ENCODE measurements at places on chromosomes 3 and 15.

GRCh38 chr15:67146234-67146633 lies 80.8 kb downstream of the SMAD3 start:
- DNase-seq, result peak; percentile 41

GRCh38 chr3:122092460-122093165 lies 37.5 kb downstream of the CD86 start:
- peak; percentile 2 for DNase-seq

- peak; percentile 38 for DNase-seq
These were observed 1241.5 kb upstream of the GBE1 start for GRCh38 chr3:83002869-83003445.

DNA sequence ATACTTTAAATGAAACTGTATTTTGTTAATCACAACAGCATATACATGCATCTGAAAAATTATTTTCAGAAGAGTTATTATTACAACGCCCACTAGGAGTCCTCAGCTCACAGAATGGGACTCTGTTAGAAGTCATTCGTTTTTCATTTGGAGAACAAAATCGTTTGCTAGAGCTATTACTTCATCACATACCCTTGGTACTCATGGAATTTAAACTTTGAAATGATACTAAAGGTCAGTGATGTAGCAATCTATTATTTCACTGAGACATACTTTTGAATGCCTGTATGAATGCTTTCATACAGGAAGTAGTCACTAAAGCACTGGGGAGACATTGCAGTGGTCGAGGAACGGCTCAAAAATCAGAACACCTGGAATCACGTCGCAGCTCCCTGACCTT lies 198.1 kb downstream of the MBNL1 start:
- DNase-seq, result peak; percentile 6

GRCh38 chr3:173398111-173398479 lies 551 bp downstream of the NLGN1 start:
- peak; percentile 92 for DNase-seq

- no peak for DNase-seq
These were observed 103.6 kb downstream of the FNDC3B start for GRCh38 chr3:172142864-172143451.

DNA sequence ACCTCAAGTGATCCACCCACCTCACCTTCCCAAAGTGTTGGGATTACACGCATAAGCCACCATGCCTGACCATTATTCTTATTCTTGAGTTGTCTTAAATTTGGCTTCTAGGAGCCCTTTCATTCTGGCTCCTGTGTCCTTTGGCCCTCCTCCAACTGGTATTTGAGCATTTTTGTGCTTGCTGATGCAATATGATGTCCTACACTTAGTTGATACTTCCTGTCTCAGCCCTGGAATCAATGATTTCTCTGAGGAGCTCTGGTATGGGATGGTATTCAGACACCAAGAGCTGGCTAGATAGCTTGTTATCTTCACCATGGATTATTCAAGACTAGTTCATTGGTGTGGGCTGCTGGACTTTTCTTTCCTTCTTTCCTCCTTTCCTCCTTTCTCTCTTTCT lies 25.4 kb downstream of the ZNF621 start:
- DNase-seq, result no peak

DNA sequence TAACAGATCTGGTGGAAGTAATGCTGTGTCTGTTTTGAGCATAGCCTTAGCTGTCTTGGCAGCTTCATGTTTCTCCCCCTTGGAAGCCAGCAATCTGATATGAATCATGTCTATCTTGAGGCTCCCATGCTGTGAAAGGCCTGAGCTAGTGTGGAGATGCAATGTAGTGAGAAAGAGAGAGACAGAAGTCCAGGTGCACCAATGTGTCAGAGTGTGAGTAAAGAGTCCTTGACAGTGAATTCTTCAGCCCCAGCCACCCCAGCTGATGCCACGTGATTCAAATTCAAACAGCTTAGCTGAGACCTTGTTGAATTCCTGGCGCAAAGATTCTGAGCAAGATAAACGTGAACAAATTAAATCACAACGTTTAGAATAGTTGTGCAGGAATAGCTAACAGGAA lies 704.2 kb downstream of the EDEM1 start:
- DNase-seq, result peak; percentile 26

GRCh38 chr15:90419738-90420406 lies 31.8 kb downstream of the IQGAP1 start:
- DNase-seq, result no peak

GRCh38 chr15:70195587-70196305 lies 98.0 kb upstream of the TLE3 start:
- peak; percentile 14 for DNase-seq

DNA sequence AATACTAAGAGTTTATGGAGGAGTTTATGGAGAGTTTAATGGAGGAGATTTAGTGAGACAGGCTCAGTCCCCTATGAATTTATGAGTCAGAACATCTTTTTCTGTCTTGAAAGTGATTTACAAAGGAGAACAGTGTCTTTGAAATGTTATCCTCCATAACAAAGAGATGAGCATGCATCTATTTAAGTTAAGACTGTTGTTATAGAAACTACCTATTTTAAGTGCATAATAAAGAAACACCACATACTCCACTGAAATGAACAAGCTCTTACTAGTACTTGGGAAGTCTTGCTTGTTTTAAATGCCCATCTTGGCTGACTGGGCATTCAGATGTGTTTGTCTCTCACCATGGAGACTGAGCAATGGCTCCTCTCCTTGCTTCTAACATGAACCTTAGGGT lies 118.7 kb upstream of the ACP3 start:
- DNase-seq, result no peak

- no peak for DNase-seq
These were observed 2.1 kb downstream of the TM6SF1 start for GRCh38 chr15:83109532-83109931.

DNA sequence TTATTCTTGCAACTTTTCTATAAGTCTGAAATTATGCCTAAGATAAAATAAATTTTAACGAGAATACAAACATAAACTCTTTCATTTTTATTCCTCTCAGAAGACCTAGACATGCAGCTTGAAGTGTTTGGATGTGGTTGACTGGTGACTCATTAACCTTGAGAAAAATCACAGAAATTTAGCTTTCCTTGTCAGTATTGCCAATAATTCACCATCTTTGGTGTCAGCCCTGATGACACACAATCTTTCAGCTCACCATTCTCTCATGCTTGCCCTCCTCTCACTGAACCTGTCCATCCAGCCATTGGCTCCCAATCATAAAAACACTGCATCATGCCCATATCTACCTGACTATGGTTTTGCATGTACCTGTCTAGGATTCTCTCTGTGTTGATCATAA lies 22.6 kb upstream of the TNFAIP8L3 start:
- no peak for DNase-seq

GRCh38 chr3:69370156-69370883 lies 15.6 kb downstream of the FRMD4B start:
- DNase-seq, result no peak

DNA sequence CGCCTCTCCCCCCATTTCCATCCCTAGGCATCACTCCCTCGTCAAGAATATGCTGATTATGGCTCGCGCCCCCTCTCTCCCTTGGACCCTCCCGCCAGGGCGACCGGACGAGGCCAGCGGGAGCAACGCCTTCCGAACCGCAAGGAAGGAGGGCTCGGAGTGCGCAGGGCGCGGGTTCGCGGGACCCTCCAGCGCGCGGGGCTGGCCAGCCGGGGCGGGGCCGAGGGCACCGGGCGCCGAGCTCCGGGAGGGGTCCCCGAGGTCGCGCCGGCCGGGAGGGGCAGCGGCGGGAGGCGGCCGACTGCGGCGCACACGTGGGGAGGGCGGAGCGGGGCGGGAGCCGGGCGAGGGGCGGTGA lies 483 bp downstream of the EHD4 start:
- DNase-seq, result peak; percentile 44

DNA sequence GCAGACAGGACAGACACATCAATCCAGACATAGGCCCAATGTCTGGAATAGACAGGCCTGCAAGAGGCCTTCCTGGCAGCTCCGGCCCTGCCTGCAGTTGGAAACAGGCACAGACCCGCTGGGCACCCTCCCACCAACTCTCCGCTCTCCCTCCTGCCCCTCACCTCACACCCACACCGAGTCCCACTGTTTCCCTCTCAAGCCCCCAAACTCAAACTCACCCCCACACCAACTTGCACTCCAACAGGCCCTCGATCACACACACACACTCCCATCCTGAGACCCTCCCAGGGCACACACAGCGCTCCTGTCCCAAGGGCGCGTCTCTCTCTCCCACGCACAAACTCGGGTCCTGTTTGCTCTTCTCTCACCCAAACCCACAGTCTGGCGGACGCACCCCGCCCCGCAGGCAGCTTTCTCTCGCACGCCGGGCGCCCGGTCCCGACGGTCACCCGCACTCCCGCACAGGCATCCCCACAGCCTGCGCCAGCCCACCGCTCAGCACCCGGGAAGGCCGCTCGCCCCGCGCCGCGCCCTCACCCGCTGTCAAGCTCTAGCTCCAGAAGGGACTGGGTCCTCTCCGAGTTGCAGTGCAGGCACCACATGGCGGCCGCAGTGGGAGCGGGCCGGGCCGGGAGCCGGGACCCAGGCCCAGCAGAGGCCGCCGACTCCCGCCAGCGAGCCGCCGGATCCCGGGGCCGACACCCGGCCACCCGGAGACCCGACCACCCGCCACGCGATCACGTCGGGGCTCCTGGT lies 106.2 kb downstream of the IQSEC1 start:
- DNase-seq, result no peak

- DNase-seq, result peak; percentile 60
These were observed 40.1 kb downstream of the C2CD4B start for GRCh38 chr15:62124973-62125303.

DNA sequence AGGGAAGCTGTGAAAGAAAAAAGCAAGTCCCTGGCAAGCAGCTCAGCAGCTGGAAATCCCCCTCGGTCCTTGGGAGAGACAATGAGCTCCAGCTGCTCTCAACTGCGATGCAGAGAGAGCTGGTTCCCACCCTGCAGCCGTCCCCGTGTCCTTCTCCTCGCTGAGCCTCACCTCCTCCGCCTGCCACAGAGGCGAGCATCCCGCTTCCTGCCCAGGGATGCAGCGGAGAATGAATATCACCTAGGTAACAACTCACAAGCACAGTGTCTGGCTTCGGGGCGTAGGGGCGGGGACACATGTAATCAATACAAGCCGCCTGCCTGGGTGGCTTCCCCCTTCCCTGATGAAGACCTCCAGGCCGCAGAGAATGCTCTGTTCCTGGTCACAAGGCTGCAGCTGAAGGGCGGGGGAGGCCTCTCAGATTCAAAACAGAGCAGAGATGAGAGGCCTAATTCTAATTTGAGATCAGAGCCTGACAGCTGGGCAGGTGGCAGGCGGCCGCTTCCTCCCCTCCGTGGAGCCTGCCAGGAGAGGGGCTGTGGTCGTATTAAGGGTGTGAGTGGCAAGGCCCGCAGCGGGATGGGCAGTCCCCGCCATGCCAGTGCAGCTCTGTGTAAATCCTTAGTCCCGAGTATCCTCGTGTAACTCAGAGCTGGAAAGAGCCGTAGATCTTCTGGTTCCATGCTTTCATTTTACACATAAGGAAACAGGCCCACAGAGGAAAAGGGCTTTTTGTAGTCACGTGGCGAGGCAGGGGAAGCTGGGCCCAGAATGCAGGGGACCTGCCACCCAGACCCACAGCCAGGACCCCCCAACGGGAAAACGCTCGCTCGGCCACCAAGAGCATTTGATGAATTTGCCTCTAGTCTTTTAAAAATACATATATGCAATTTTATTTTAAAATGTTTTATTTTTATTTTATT lies 24.3 kb downstream of the ZDHHC19 start:
- DNase-seq, result peak; percentile 59

DNA sequence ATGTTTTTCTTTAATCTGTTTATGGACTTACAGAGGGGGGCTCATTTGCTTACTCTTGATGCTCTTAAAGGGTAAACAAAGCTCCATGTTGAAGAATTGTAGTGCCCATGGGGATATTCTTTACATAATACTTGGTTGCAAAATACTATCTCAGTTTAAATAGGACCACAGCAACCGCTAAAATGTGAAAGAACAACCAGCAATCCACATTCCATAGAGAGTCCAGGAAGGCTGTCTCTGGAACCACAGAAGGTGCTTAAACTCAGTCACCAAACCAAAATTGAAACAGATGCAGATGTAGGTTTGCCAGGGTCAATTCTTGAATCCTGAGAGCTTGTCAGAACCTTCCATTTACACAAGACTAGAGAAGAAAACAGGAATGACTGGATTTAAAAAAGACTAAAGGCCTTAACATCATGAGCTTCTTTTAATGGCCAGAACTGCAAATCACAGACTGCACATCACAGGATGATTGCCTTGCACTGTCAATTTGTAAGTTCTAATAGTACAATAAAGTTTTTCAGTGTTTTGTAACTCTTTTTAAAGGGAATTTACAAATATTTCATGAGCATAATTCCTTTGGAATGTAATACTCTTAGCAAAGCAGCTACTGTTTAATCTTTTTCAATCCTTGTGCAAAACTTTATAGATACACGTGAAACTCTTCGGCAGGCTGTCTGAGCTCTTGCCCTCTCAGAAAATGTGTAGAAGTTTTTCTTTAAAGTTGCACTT lies 661.6 kb downstream of the SI start:
- DNase-seq, result peak; percentile 4

DNA sequence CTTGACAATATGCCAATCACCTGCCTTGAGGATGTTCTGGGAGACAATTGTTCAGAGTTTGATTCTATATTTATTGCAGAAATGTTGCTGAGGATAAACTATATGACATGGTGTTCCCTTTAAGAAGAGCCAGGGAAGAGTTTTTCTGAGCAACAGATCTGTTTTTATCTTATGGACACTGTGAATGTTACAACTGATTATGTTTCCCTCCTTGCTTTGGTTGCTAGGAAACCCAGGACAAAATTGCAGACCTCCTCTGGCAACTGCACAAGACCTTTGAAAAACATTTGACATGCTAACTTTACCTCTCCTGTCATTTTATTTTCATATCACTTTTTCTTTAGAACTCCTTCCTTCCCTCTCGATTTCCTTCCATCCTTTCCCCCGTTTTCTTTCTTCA lies 8.2 kb upstream of the TM6SF1 start:
- no peak for DNase-seq

- DNase-seq, result no peak
These were observed 463.9 kb upstream of the ADAMTS9 start for GRCh38 chr3:65151666-65152065.

DNA sequence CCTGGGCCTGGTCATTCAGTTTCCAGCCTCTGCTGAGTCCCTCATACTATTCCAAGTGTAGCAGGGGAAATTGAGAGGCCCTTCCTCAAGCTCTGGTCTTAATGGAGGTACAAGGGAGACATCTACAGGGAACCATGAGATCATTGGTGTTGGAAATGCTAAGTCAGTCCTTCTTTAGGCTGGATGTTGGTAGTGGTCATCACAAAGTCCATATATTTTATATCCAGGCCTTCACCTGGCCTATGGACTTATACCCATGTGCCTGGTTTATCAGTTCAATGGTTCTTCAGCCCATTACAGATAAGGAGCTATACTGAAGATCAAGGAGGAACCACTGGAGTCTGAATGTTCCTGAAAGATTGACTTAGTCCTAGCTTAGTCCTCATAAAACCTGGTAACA lies 135.0 kb downstream of the STAG1 start:
- no peak for DNase-seq

DNA sequence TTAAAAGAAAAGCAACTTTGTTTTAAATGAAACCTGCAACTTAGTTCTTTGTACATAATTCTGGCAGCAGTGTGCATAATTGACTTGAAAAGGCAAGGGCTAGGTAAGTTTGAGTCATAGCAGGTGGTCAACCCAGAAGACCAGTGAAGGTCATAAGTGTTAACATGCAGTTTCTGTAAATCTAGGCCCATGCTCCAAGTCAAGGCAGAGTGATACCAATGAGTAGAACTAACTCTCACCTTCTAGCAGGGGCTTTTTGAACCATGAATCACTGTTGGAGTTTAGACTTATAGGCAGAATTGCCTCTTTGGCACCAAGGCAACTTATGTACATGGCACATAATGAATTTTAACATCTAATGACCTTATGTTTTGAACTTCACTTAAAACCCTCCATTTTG lies 29.5 kb upstream of the IL20RB start:
- no peak for DNase-seq

GRCh38 chr3:73516631-73517030 lies 108.1 kb downstream of the PDZRN3 start:
- DNase-seq, result no peak

Data from NCI-H69 (cell line).